ENCODE measurements at places on chromosomes 6 and 20.

DNA sequence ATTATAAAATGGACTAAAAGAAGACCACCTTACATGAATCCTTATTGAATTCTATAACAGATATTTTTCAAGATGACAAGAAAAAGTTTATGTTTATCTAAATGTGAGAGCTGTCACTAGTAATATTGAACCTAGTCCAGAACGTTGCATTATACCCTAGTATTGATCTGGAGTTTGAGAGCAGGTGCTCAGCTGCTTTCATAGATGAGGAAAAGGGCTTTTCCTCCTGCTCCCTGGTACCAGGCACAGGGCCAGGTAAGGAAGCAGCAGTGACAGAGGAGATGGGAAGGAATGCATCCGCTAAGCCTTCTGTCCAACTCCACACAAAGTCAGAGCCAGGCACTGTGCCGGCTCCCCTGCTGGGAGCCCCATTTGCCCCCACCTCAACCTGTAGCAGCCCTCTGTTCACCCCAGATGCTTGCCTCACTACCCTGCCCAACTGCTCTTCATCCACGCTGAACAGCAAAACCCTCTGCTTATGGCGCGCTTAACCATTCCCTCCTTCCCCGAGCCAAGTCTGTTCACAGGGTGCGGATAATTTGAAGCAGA is 393.1 kb downstream of the FRK start:
- DNase-seq, result no peak

DNA sequence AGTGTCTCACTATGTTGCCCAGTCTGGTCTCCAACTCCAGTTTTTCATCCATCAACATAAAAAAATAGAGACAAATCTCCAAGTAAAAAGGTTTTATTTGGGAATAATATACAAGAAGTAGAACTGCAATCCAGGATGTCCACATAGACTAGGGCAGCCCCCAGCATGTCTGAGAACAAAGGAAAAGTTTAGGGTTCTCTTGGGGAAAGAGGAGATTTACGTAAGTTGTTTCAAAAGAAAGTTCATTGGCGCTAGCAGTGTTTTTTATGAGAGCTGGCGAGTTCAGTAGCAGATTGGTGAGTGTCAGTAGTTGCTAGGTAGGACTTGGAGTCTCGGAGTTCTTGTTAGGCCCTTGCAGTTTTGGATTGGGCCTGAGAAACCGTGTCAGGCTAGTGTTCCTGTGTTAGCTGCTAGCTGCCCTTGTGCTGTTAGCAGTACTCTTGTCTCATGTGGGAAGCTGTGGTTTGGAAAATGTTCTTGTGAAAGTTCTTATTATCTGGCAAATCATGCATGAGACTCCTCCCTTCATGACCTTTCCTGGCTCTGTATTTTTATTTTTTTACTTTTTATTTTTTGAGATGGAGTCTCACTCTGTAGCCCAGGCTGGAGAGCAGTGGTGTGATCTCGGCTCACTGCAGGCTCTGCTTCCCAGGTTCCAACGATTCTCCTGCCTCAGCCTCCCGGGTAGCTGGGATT is 24.7 kb downstream of the TTLL9 start:
- peak; percentile 62 for DNase-seq

DNA sequence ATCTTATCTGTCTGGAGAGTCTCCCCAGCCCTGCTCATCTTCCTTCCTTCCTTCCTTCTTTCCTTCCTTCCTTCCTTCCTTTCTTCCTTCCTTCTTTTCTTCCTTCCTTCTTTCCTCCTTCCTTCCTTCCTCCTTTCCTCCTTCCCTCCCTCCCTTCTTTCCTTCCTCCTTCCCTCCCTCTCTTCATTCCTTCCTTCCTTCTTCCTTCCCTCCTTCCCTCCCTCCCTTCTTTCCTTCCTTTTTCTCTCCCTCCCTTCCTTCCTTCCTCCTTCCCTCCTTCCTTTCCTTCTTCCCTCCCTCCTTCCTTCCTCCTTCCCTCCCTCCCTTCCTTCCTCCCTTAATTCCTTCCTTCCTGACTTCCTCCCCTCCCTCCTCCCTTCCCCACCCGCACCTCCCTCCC is 284.0 kb downstream of the KHDC1L start:
- no peak for DNase-seq

DNA sequence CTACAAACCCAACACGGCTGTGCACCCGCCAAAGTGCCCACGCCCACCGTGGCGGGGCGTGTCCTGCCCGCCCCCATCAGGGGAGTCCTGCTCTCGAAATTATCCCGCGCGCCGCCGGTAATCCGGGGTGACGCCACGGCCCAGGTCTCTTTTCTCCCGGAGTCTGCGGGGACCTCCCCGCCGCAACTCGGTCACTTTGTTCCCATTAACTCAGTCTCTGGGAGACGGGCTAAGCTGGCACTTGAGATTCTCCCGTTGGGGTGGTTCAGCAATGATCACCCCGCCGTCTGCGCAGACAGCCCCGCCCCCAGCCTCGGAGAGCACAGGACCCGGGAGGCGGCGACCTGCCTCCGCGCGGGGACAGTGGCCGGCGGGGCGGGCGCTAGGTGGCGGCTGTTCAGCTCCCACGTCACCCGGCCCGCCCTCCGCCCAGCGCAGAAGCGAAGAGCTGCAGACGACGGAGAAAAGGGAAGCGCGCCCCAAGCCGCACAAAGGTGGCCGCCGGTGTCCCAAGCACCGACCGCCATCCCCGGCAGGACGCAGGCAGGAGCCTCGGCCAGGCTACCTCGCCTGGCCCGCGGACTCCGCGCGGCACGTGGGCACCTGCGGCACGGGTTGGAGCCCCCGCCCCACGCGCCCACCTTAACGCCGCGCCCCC is 31.5 kb downstream of the SF3B5 start:
- peak; percentile 61 for DNase-seq

DNA sequence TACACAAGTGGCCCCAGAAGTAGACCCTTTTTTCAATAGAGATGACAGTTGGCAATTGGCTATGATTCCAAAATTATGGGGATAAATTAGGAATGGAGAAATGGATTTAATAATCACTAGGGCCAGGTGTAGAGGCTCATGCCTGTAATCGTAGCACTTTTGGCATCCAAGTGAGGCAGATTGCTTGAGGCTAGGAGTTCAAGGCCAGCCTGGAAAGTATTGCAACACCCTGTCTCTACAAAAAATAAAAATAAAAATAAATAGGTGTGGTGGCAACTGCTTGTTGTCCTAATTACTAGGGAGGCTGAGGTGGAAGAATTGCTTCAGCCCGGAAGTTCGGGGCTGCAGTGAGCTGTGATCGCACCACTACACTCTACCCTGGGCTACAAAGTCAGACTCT is 60.0 kb downstream of the BMP2 start:
- no peak for DNase-seq

- DNase-seq, result no peak
Observed at GRCh38 chr20:63452821-63453523, 19.5 kb downstream of the KCNQ2 start.

DNA sequence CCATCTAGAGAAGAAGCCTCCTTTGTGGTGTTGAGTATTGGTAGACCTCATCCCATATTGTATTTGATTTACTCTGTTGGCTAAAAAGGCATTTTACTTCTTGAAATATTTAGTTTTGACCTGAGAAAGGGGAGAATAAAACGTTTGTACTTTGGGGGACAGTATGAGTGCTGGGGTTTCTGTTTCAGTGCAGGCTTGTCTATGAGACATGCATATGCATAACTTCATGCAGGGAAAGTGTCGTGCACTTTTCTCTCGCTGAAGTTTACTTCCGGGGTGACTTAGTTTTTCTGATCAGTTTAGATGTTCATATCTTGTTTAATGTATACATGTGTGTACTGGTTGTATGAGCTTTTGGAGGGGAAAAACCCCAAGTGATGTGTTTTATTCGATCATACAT is 59.5 kb downstream of the UTRN start:
- no peak for DNase-seq

DNA sequence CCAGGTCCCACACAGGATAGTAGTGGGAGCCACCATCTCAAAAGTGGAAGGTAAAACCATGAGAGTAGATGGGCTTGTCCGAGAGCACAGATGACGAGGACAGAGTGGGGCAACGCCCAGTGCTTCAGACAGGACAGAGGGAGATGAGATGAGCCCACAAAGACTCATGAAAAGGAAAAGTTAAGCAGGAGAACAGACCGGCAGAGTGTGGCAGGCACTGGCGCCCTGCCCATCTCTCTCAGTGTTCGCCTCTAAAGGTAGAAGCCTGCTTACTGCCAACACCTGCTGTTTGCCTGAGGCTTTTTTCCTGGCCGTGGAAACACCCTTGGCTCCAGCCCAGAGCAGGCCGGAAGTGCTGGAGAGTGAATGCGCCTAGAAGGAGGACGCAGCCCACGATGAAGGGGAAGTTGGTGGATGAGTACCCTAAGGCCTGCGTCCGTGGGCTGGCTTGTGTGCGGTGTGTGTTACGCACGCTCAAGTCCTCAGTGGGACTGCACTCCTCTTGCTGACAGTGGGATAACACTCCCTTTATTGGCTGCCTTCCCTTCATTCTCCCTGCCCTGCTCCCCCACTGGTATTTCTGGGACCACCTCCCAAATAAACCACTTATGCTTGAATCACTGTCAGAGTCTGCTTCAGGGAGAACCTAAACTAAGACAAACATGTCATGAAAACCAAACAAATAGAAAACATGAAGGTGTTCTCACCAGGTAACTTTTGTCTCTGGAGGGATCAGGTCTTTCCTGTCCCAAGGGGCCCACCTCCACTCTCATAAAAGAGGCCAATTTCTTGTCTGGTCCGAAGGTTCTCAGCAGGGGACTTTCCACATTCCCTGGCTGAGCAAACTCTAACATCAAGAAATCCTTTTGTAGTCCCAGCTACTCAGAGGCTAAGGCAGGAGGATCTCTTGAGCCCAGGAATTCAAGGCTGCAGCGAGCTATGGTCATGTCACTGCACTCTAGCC is 9.1 kb upstream of the FOXP4 start:
- no peak for DNase-seq

DNA sequence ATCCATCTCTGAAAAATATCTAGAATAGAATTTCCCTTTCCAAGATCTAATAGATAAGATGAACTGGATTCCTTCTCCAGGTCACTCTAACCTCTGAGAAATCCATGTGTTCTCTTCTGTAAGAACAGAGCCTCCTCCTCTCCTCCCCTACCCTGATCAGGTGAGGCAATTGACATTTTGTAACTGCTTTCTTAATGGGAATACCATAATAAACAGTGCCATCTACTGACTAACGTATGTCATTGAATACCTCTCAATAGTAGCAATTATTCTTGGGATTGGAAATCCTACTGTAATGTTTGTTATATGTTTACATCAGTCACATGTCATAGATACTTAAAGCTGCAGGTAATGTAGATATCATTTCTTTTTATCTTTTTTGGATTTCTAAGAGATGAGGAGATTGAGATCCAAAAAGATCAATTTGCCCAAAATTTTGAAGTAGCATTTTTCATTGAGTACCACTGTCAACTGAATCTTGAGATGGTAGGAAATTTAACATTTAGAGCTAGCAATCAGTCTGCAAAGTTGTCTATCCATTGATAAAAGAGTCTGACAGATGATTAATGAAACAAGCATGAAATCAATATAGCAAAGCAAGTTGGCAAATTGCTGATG is 365.8 kb upstream of the HSF2 start:
- DNase-seq, result peak; percentile 68

DNA sequence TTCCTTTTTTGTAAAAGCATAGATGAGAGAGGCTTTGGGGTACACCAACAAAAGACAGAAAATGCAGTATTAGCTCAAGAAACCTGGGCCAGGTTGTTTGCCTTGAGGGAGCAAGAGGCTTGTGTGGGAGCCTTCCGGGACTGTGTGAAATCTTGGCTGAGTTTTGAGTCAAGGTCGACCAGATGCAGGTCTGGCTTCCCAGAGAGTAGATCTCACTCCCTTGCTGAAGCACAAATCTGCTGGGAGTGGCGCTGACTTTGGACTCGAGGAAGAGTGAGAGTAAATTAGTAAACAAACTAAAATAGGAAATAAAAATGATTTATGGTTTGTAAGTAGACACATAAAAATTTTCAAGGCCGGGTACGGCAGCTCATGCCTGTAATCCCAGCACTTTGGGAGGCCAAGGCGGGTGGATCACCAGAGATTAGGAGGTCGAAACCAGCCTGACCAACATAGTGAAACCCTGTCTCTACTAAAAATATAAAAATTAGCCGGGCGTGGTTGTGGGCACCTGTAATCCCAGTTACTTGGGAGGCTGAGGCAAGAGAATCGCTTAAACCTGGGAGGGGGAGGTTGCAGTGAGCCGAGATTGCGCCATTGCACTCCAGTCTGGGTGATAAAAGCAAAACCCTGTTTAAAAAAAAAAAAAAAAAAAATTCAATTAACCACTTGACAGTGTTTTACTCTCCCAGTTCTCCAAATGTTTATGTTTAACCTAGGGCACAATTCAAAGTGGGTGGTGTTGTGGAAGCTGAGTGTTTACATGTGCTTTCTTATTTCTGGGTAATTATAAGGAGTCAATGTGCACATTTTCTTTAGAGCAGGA is 27.7 kb upstream of the EDN1 start:
- no peak for DNase-seq

DNA sequence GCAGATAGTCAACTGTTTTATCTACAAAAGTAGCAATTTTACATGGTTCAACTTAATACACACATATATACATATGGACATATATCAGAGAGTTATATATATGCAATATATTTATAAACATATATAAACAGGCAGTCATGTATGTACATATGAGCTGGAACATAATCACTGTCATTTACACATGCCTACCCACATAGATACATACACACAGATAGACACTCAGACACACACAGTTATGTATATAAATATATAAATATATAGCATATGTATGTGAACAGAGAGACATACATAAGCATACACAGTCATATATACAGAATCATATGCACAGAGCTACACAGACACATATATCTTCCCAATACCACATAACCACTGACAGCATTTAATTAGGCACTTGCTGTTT is 2.2 kb downstream of the WFDC5 start:
- DNase-seq, result no peak

- DNase-seq, result peak; percentile 83
Observed at GRCh38 chr6:17392978-17393891, at the start of gene CAP2. Gene CAP2 (plus strand): TSS chr6:17393595. CDS start chr6:17421556, 27,961 bp downstream.

- no peak for DNase-seq
Observed at GRCh38 chr6:147756891-147757290, 248.4 kb downstream of the SAMD5 start.

DNA sequence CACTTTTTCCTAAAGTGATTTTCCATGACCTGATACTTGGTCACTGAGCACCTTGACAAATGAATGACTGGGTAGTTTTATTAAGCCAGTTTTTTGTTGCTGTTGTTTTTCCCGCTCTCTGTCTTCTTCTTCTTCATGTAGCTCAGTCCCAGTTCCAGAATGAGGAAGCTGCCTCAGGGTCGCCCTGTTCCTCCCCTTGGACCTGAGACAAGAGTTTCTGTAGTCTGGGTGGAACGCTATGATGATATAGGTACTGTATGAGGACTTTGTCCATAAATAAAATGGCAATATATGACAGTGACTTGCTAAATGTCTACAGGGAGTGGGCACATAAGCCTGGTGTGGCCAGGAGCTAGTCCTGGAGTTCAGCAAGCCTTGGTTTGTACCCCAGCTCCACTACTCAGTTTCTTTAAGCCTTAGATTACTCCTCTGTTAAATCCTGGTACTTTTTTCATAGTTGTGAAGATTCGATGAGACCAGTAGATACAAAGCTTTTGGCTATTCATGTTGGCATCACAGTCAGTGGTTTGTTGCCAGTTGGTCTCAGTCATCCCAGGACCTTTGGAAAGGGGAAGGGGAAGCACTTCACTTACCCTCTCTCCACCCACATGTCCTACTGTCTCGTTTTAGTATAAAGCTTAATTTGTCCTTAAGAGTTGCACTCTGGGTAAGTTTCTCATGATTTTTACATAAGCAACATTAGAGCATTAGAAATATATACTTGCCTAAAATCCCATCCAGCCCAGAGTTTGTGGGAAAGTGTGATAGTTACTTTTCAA is 11.1 kb upstream of the ADIG start:
- DNase-seq, result no peak
